ENCODE measurements at places on chromosomes 4 and X. TPM values are rescaled to one million over a fixed set of nuclear protein-coding genes. Genes with fewer than 3 reads are reported as not detected.

Gene NUP62CL
- total RNA-seq, result 2.8 TPM

Gene GRK4
- total RNA-seq, result 2.3 TPM

Gene CTAG2
- total RNA-seq, result not detected

Gene BEX1
- 0.45 TPM for total RNA-seq
